ENCODE measurements at places on chromosomes 16 and 17.
A peak's percentile ranks its signal among the peaks of the same experiment; 100 is the strongest.

- DNase-seq: no peak
Measured at GRCh38 chr17:332023-332422, 20.6 kb downstream of the RPH3AL start.

DNA sequence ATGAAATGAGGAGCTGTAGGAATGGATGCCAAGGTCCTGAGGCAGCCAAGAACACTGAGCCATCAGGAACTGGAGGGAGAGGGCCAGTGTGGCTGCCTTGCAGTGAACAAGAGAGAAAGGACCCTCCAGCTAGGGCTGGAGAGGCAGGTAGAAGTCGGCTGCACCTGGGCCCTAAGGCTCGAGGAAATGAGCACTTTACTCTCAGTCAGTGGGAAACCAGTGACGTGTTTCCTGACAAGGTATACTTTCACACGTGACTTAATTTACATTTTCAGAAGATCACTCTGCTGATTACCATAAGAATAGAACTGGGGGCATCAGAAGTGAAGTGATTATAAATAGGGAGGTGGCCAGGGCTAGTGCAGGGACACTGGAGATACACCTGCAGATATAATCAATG, 115.2 kb downstream of the C17orf67 start:
- DNase-seq: no peak

DNA sequence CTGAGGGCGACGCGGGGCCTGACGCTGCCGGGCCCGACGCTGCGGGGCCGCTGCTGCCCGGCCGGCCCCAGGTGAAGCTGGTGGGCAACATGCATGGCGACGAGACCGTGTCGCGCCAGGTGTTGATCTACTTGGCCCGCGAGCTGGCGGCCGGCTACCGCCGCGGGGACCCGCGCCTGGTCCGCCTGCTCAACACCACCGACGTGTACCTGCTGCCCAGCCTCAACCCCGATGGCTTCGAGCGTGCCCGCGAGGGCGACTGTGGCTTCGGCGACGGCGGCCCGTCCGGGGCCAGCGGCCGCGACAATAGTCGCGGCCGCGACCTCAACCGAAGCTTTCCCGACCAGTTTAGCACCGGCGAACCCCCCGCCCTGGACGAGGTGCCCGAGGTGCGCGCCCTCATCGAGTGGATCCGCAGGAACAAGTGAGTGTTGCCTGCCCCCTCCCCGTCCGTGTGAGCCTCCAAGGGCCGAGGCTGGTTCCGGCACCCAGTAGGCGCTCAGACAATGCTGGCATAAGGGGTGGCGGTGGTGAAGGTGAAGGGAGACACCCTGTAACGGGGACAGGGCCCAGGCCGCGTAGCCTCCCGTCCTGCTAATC, 676 bp downstream of the CPD start:
- no peak for DNase-seq

GRCh38 chr17:57405491-57406072, 149.3 kb downstream of the MSI2 start:
- DNase-seq: no peak

- DNase-seq: no peak
Measured at GRCh38 chr17:37384560-37385149, 8.9 kb downstream of the C17orf78 start.

- no peak for DNase-seq
Measured at GRCh38 chr16:53855511-53855910, 151.6 kb downstream of the FTO start.

DNA sequence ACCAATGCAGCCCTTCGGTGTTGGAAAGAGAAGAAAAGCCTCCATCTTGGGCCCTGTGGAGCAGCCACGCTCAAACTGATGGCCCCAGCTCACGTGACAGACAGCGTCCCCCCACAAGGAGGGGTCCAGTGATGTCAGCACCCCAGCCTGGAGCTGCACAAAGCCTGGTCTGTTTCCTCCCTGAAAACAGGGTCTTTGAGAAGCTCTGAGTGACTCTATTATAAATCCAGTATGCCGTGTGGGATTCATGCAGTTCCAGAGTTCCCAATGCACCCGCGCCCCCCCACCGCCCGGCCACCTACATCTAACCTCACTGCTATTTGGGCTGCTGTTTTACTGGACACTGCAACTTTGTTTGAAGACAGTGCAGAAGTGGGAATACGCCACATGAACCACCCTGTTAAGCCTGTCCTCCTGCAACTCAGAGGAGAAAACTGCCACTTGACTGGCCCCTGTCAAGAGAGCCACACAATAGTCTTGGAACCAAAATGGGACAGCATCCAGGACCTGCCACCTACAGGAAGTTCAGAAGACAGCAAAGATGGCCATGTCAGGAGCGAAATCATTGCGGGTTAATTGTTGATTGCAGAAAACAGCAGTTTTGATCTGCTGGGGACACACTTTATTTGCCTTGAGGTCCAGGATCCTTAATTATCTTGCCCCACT, 33.1 kb downstream of the PMP22 start:
- no peak for DNase-seq

GRCh38 chr17:14926526-14927122, 338.5 kb downstream of the PMP22 start:
- DNase-seq: peak; percentile 67

GRCh38 chr17:7655541-7655840, 4.8 kb downstream of the ATP1B2 start:
- DNase-seq: no peak

- no peak for DNase-seq
Measured at GRCh38 chr17:28270926-28271325, 48.1 kb upstream of the TMEM97 start.

DNA sequence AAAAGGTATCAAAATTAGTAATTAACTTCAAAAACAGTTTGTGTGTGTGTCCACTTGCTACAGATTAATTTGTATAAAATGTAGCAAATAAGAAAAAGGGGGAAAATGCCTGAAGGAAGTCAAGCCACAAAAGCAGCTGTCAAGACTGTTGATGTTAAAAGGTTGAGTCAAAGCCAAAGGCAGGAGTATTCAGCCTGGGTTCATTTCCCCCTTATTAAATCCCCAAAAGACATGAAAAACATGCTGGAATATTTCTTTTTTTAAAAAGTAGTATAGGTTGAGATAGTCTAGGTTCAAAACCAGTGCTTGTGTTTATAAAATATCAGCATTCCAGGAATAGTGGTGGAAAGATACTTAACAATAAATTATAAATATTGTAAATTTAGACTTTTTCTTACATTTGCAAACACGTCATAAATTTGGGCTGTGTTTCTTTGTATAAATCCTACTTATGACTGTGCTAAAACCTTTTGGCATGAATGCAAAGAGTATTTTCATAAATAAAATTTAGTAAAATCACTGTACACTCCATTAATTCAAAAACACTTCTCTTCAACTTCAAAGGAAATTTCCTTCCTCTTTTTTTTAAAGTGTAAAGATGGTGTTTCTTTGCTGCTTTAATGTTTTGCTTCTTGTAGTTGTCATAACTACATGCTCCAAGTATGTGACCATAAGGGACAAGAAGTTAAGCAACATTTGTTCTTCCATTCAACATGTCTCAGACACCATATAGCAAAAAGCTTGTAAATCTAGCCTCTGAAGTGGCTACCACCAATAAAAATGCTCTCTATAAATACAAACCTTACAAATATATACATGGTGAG, 72.0 kb downstream of the SKAP1 start:
- DNase-seq: no peak

GRCh38 chr16:86101897-86102157, 202.9 kb downstream of the IRF8 start:
- no peak for DNase-seq

GRCh38 chr17:52790359-52790955, 631.9 kb upstream of the CA10 start:
- DNase-seq: no peak

DNA sequence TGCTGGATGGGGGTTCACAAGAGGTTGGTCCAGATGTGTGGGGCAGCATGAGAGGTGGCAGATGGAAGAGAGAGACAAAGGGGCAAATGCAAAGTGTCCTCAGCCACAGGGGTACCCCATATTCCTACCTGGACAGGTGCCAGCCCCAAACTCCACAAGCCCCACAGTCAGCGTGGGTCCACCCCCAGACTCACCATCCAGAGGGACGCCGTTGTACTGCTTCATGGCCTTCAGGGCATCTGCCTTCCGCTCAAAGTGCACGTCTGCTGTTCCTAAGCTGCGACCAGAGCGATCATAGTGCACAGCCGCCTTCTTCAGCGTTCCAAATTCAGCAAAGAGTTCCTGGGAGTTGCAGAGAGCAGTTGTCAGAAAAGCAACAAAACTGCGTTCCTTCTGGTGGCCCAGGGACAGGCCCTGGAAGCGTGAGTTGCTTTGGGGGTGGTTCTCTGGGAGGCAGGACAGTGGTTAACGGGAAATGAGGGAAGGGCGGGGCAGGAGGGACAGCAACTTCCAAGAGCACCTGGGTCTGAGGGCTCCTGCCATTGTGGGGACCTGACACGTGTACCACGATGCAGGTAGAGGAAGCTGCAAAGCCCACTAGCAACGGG, 2.3 kb downstream of the ALYREF start:
- DNase-seq: no peak

DNA sequence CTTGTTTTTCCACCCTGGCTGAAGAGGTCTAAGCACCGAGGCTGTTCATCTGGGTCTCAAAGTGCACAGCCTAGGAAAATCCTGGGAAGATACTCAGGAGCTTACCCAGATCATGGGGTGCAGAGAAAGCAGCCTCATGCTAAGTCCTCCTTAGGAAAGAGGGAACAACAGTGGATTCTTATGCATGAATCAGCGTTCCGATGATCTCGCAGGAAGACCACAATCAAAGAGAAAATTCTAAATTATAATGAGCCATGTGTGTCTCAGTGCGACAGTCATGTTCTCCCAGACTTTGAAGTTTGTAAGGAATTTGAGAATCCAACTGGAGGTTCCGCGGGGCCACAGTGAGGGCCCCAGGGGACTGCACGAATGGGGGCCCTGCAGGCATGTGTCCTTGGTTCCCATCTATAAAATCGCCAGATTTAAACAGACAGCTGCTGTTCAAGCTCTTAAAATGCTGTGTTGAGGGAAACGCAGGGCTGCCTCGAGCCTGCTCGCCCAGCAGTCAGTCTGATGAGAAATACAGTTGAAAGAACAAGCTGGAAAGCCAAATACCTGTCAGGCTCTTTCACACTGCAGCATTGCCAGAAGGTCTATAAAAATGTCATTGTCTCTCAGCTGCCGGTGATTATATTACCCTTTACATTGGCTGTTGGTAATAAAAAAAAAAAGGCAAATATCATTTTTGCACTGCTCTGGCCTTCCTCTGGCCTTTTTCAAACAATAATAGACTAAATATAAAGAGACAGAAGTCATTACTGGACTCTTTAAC, 152.1 kb downstream of the PMP22 start:
- DNase-seq: no peak

- DNase-seq: no peak
Measured at GRCh38 chr17:60618080-60618479, 18.1 kb downstream of the PPM1D start.

DNA sequence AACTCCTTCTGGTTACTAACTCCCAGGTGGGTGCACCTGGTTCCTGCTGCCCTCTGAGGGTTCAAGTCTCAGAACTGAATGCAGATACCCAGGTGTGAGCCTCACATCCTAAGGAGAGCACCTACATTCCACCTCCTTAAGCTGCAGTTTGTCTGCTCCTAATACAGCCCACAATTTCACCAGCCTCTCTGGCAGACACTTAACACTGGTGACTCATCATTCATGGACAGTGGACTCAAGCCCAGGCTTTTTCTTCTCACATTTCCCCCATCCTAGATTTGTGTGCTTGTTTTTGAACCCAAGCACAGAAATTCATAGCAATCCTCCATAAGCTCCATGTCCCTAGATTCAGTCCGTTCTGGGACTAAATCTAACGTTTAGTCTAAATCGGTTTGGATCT, 7.0 kb upstream of the MAF start:
- DNase-seq: no peak

- no peak for DNase-seq
Measured at GRCh38 chr16:86145669-86146068, 246.7 kb downstream of the IRF8 start.

- DNase-seq: no peak
Measured at GRCh38 chr16:57098188-57098841, 5.9 kb downstream of the CPNE2 start.

DNA sequence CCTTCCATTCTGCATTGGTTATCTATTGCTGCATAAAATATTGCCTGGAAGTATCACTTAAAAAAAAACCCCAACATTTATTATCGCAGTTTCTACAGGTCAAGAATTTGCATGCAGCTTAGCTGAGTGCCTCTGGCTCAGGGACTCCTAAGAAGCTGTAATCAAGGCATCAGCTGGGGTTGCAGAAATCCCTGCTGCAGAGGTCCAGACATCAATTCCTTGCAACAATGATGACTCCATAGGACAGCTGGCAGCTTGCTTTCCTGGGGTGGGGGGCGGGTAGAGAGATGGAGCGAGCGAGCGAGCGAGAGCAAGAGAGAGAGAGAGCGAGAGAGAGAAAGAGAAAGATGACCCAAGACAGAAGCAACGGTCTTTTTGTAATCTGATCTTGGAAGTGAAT, 308.1 kb downstream of the HAPSTR1 start:
- DNase-seq: no peak

GRCh38 chr16:89374393-89374960, 115.9 kb downstream of the ANKRD11 start:
- no peak for DNase-seq

DNA sequence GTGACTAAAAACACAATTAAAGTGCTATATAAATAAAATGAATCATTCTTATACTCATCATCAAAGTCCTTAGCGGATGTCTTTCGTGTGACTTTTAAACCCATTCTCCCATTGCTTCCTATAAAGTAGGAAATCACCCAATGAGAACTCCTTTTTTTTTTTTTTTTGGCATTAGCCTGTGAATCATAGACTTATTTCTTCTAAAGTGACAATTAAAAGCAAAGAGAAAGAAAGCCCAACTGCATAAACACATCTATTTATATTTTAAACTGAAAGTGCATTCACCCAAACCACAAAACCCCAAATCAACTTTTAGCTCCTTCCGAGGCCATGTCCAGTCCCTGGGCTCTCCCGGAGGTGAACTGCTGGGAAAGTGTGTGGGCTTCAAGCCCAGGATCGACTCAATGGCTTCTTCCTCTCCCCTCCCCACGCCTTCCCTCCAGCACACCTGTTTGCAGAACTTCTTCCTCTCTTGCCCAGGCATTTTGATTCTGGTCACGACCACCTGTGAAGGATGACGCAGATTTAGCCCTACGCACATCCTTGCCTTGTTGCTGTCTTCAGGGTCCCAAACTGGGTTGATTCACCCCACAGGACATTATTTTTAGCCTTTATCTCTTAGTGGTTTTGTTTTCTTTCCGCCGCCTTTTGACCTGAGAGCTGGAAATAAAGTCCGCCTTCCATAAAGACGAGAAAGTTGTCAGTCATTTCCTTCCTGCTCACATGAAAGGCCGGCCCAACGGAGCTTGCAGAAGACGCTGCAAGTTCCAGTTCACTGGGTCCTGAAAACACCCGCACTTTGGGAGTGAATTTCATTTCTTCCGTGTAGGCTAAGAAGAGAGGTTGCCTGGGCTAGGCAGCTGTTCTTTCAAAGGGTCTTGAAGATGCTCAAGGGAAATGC, 166.8 kb downstream of the MAP2K6 start:
- no peak for DNase-seq

- DNase-seq: no peak
Measured at GRCh38 chr17:4900231-4901107, 1.1 kb downstream of the C17orf107 start.

DNA sequence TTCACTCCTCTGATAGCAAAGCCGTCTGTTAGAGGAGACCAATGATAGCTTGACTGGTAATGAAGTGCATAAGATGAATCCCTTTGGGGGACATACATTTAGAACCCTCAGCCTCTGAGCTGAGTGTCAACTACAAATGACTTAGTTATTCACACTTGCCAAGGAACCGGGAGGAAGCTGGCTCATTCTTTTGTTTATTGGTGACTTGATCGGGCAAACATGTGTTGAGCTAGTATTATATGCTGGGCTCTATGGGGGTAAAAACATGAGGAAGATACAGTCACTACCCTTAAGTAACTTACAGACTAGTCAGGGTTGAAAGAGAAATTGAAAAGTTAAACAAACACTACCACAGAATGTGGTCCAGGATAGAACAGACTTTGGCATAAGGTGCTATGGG, 3.0 kb downstream of the CCL16 start:
- DNase-seq: no peak

Data from LoVo (cell line).